ENCODE measurements at places on chromosomes 12 and 14.

DNA sequence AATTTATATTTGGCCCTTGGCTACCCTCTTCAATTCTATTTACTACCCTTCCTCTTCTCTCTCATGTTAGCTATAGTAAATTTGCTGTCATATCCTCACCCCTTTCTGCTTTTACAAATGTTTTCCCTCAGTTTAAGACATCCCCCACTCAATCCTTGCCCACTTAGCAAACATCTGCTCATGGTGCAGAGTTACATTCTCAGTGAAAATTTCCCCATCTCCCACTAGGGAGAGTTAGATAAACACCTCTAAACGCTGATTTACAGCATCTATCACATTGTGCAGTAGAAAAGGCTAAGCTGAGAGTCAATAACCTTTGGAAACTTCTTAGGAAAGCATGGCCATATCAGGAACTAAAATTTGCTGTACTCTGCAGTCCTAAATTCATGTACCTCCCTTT lies 69.0 kb downstream of the DENND5B start:
- DNase-seq: peak; percentile 97

GRCh38 chr12:5582018-5582417 lies 150.1 kb downstream of the NTF3 start:
- DNase-seq: no peak

DNA sequence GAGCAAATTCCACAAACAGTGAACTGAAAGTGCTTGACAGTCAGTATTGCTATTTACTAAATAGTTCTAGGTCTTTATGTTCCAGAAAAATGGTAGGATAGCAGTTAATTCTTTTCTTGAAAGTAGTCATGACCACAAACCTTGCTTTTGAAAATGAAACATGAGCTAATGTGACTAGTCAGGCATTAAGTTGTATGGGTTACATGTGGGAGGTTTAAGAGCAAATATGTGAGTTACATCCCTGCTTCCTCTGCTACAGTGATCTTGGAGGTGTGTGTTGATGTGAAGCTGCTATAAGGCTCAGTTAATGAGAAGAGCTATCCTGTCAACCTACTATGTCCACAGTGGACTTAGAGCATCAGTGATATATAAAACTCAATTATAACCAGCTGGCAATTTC lies 741.6 kb downstream of the FSCB start:
- DNase-seq: peak; percentile 15

DNA sequence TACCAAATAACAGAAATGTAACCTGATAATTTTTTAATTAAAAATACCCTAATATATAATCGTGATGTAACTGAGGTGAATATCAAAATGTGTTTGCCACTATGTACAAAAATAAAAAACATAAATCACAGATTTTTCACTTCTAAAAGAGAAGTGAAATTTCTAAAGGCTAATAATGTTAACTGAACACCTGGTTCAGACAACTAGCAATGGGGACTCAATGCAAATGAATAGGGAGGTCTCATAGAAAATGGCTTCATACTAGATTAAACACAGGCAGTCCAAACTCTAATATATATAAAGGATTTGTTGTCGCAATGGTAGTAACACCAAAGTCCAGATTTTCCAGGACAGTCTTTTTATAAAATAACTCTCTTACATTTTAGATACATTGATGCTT lies 365.4 kb upstream of the ATP2B1 start:
- DNase-seq: no peak

GRCh38 chr12:113762882-113763816 lies 203.0 kb downstream of the RBM19 start:
- no peak for DNase-seq

- DNase-seq: peak; percentile 99
These were observed at the start of gene EXD2 for GRCh38 chr14:69191340-69192111. TSS of gene EXD2 (plus strand) at chr14:69191498. CDS start at chr14:69209471, 17,973 bp downstream.

DNA sequence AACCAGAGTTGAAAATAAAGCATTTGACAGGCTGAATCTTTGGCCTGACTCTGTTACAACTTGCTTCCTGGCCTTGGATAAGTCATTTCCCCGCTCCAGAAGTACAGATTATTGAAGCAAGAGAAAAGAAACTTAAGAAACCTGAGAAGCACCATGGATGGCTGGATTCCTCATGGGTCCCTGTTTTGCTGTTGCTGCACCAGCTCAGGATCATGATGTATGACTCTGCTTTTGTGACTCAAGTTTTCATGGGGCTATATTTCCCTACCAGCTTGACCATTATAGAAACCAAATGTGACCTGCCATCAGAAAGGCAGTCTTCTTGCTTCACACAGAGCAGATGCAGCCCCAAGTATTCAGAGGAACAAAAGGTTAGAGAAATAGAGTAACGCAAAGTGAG lies 921.8 kb downstream of the BCL11B start:
- no peak for DNase-seq

DNA sequence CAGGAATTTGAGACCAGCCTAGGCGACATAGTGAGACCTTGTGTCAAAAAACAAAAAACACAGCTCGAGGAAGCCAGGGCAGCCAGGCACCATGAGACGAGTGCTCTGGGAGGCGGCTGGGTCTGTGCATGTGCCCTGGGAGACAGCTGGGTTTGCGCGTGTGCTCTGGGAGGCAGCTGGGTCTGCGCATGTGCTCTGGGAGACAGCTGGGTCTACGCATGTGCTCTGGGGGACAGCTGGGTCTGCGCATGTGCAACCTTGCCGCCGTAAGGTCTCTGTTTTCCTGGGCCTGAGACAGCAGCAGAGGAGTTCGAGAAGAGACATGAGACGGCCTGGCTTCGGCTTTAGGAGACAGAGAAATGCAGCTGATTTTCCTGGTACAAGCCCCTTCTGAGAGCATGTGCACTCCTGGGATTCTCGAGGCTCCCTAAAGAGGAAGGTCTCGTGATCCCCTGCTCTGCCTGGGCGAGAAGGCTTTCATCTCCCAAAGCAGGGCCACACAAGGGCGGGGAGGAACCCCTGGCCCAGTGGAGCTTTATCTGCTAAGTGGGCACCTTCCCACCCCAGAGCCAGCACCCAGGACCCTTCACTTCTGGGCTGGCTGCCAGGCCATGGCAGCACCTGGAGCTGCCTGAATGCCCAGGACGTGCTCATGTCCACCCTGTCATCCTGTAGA lies 3.5 kb upstream of the BDKRB1 start:
- no peak for DNase-seq

DNA sequence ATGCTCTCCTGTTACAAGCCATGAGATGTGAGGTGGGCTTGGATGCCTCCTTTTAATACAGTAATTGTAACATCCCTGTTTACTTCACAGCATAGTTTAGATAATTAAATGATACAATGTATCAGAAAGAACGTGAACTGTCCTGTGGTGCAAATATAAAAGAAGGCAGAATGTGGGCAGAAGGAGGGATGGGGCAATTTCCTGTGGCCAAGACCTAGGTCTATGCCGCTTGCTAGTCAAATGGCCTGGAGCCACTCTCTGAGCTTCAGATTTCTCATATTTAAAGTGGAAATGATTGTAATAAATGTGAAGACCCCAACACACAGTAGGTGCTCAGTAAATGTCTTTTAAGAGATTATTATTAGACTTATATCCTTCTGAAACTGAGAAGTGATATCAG lies 24.0 kb upstream of the EVL start:
- DNase-seq: no peak

- DNase-seq: no peak
These were observed 86.9 kb downstream of the BCAT1 start for GRCh38 chr12:24861766-24862540.

- peak; percentile 83 for DNase-seq
These were observed 9.4 kb upstream of the HVCN1 start for GRCh38 chr12:110698171-110698902.

DNA sequence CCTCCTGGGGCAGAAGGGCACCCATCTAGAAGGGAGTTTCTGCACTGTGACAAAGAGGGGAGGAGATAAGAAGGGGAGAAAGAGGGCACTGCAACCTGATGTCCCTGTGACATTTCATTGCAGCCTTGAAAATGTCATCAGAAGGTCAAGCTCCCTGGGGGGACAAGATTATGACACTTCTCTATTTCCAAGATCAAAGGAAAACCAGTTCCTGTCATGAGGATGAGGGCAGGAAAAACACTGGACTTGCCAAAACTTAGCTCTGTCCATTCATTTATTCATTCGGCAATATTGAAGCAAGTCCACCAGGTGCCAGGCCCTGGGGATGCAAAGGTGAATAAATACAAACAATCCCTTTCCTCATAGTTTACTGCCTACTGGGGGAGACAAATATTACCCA lies 138.4 kb upstream of the CDKN3 start:
- DNase-seq: no peak
